ENCODE measurements at places on chromosomes 3 and 15. TPM values are rescaled to one million over a fixed set of nuclear protein-coding genes. Genes with fewer than 3 reads are reported as not detected.

The IDH3A gene
- 150 TPM for total RNA-seq

The NCKIPSD gene
- total RNA-seq = 43.9 TPM

The AADACL2 gene
- not detected for total RNA-seq

The CPN2 gene
- total RNA-seq = not detected

The SLC6A11 gene
- not detected for total RNA-seq

The GOLGA6D gene
- total RNA-seq = not detected

The LRRC31 gene
- not detected for total RNA-seq

The AMOTL2 gene
- total RNA-seq = not detected

The TRH gene
- not detected for total RNA-seq

The NR1I2 gene
- 1.4 TPM for total RNA-seq

The GPR156 gene
- 0.10 TPM for total RNA-seq

The NBEAL2 gene
- 67.4 TPM for total RNA-seq

The NR2E3 gene
- not detected for total RNA-seq

The TMEM62 gene
- 13.9 TPM for total RNA-seq

The GOLGA6A gene
- not detected for total RNA-seq

The WDR53 gene
- total RNA-seq = 27.5 TPM

The SLC22A14 gene
- total RNA-seq = not detected

The RHCG gene
- not detected for total RNA-seq

The GOLGA8M gene
- 1.8 TPM for total RNA-seq

The ROBO1 gene
- total RNA-seq = 13.8 TPM

The TAGLN3 gene
- 0.31 TPM for total RNA-seq

The ATP10A gene
- 26.8 TPM for total RNA-seq

The IDH2 gene
- total RNA-seq = 157 TPM

The IL17RB gene
- total RNA-seq = not detected

The C3orf70 gene
- 0.06 TPM for total RNA-seq

The CHRM5 gene
- not detected for total RNA-seq

The LRRC34 gene
- total RNA-seq = 4.4 TPM

The TMEM266 gene
- not detected for total RNA-seq

All from activated naive CD8-positive, alpha-beta T cell treated with anti-CD3 and anti-CD28 coated beads for 36 hours (primary cell).